Lower lobe of right lung (tissue), 2 donors: ENCODE measurements at places on chromosomes 11 and 22.

DNA sequence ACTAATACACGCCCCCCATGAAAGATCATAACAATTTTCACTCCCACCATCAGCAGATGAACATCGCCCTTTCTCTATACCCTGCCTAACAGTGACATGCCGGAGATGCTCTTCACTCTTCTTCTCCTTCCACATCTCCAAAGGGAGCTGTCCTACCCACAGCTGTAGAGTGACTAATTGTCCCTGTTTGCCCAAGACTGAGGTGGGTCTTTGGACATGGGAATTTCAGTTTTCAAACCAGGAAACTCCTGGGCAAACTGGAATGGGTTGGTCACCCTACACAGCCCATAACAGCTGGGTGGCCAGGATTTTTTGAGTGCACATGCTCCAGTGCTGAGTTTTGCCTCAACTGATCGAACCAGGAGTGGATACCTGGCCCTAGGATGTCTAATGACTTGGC lies 90.6 kb upstream of the TIMP3 start:
- DNase-seq: no peak

- no peak for DNase-seq
Measured at GRCh38 chr11:113806406-113806805, 26.8 kb downstream of the CLDN25 start.

GRCh38 chr11:87299041-87299481 lies 261.3 kb downstream of the TMEM135 start:
- no peak for DNase-seq

DNA sequence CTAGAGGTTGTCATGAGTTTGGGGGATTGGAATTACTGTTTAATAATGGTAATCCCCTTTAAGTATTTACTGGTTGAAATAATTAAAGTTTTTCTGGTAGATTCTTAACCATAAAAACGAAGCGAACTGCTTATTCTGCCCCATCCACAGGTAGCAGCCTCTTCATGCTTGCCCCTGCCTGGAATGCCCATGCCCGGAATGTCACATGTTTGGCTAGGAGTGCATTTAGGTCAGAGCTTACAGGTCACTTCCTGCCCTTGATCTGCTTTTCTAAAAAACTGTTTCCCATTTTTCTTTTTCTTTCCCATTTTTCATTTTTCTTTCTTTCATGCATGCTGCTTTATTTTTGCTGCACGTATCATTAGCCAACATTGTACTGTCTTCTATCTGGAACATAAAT lies 69.1 kb downstream of the YAP1 start:
- no peak for DNase-seq

- DNase-seq: no peak
Measured at GRCh38 chr11:76723142-76723541, 52.6 kb upstream of the LRRC32 start.

- no peak for DNase-seq
Measured at GRCh38 chr11:36779791-36780190, 181.8 kb upstream of the RAG2 start.
